CD4-positive, alpha-beta memory T cell (primary cell): ENCODE measurements at places on chromosomes 12 and 14. TPM values are rescaled to one million over a fixed set of nuclear protein-coding genes. Genes with fewer than 3 reads are reported as not detected.

ABCC9 gene
- not detected for total RNA-seq

TPH2 gene
- not detected for total RNA-seq

FITM1 gene
- total RNA-seq: 4.2 TPM

EIF2S3B gene
- 1.3 TPM for total RNA-seq

ETFBKMT gene
- total RNA-seq: 1.5 TPM

PIK3C2G gene
- not detected for total RNA-seq

A2M gene
- 3.0 TPM for total RNA-seq

MANSC4 gene
- total RNA-seq: not detected

OTUB2 gene
- total RNA-seq: 0.42 TPM

- H3K36me3 ChIP-seq: no peaks in the 10 kb centered on the region
- H3K4me3 ChIP-seq: no peak overlapping the region
- H3K27ac ChIP-seq: no peak overlapping the region
- no peak for DNase-seq
Observed at GRCh38 chr12:11795192-11795912, 145.9 kb downstream of the ETV6 start.

DNA sequence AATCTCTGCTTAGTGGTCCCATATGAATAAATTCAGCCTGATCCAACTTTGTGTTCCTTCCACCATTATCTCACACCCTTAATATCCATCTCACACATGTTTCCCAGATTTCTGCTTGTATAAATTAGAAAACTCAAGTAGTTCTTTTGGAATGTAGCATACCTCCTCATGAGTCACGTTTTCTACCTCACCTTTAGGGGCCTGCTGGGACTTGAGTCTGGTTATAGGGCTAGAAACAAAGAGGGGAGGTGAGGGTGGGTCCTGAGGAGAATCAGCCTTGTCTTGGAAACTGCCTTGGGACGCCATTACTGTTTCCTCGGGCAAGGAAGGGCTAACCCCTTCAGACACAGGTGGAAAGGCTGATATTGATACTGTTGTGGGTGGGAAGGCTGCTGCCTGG is 51.1 kb downstream of the EMP1 start:
- no peak overlapping the region for H3K27ac ChIP-seq
- no peak for DNase-seq
- H3K27me3 ChIP-seq: no peaks in the 10 kb centered on the region
- no peak overlapping the region for H3K4me3 ChIP-seq
- no peaks in the 10 kb centered on the region for H3K4me1 ChIP-seq

GRCh38 chr12:53591301-53592206 is 34.6 kb downstream of the ATF7 start:
- H3K27me3 ChIP-seq: no peaks in the 10 kb centered on the region
- no peak overlapping the region for H3K4me3 ChIP-seq
- no peaks in the 10 kb centered on the region for H3K36me3 ChIP-seq
- DNase-seq: no peak
- no peaks in the 10 kb centered on the region for H3K4me1 ChIP-seq

- no peak overlapping the region for H3K27ac ChIP-seq
- no peaks in the 10 kb centered on the region for H3K4me1 ChIP-seq
- H3K27me3 ChIP-seq: no peaks in the 10 kb centered on the region
- no peaks in the 10 kb centered on the region for H3K36me3 ChIP-seq
- H3K4me3 ChIP-seq: no peak overlapping the region
- DNase-seq: no peak
Observed at GRCh38 chr14:46985529-46986380, 334.2 kb upstream of the RPL10L start.

- no peak for DNase-seq
- H3K36me3 ChIP-seq: peaks cover 48% of the 10 kb centered on the region
- H3K27me3 ChIP-seq: no peaks in the 10 kb centered on the region
- no peak overlapping the region for H3K4me3 ChIP-seq
- no peak overlapping the region for H3K27ac ChIP-seq
Observed at GRCh38 chr12:62299617-62300016, 39.4 kb downstream of the USP15 start.

- DNase-seq: no peak
- no peak overlapping the region for H3K4me3 ChIP-seq
- peaks cover 17% of the 10 kb centered on the region for H3K36me3 ChIP-seq
Observed at GRCh38 chr14:34537677-34538009, 1.9 kb downstream of the EAPP start.

- no peak overlapping the region for H3K27ac ChIP-seq
- H3K27me3 ChIP-seq: no peaks in the 10 kb centered on the region
- no peak for DNase-seq
- no peaks in the 10 kb centered on the region for H3K36me3 ChIP-seq
- no peak overlapping the region for H3K4me3 ChIP-seq
Observed at GRCh38 chr12:2904260-2904659, 13.6 kb downstream of the TULP3 start.

- no peak overlapping the region for H3K4me3 ChIP-seq
- no peak overlapping the region for H3K27ac ChIP-seq
- H3K36me3 ChIP-seq: no peaks in the 10 kb centered on the region
- no peak for DNase-seq
Observed at GRCh38 chr12:51434305-51434704, 9.7 kb downstream of the SLC4A8 start.

GRCh38 chr12:45601888-45602287 is 127.6 kb upstream of the ARID2 start:
- no peaks in the 10 kb centered on the region for H3K36me3 ChIP-seq
- H3K27me3 ChIP-seq: no peaks in the 10 kb centered on the region
- no peak overlapping the region for H3K4me3 ChIP-seq
- DNase-seq: no peak
- H3K4me1 ChIP-seq: no peaks in the 10 kb centered on the region
- no peak overlapping the region for H3K27ac ChIP-seq

DNA sequence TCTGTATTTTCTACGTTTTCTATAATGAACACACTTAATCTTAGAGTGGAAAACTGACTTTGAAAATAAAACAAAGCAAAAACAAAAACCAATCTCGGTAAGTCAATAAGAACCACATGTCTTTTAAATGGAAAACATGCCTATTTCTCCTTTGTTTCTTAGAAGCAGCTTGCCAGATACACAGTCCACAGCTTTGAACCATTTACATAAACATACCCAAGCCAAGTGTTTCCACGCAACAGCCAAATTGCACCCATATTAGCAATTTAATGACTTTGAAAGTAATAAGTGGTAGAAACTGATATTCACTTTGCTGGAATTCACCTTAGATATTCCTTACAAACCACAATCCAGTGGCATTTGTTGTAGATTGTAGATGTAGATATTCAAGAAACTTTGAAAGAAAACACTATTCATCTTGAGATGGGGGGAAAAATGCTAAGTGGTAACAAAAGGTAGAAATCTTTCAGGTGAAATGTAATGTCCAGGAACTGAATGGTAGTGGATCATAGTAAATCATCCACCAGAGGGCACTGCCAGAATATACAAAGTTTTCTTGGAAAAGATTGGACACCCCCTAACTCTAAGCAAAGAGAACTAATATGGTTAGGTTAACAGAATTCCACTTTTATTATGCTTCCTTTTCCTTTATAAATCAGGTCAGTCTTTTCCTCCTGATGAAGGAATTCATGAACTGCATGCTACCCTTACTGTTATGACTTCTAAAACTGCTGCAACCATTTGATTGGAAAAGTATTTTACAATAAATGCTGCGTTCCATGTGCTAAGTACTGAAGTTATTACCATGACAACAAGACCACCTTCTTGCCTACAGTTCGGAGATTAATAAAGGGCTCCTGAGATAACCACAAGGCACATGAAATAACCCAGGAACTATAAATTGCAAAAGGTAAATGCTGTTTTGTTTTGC is 69.8 kb downstream of the RERG start:
- no peak overlapping the region for H3K4me3 ChIP-seq
- H3K36me3 ChIP-seq: no peaks in the 10 kb centered on the region
- H3K27ac ChIP-seq: no peak overlapping the region
- peak; percentile 1 for DNase-seq

DNA sequence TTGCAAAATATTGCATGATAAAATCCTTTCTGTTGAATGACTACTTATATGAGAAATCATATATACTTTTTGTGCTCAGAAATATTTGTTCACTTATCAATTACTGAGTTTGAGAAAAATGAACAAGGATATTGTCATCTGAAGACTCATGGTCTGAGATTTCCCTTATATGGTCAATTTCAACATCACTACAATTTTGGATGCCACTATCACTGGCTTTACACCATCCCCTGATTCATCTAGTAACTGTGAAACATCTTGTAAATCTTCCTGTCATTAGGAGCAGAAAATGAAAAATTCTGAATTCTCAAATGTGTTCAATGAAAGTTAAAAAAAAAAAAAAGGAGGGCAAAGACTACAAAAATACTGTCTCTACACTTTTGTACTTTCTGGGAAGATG is 21.8 kb upstream of the GXYLT1 start:
- H3K27me3 ChIP-seq: no peaks in the 10 kb centered on the region
- no peak for DNase-seq
- H3K27ac ChIP-seq: no peak overlapping the region
- H3K4me1 ChIP-seq: no peaks in the 10 kb centered on the region
- no peak overlapping the region for H3K4me3 ChIP-seq

DNA sequence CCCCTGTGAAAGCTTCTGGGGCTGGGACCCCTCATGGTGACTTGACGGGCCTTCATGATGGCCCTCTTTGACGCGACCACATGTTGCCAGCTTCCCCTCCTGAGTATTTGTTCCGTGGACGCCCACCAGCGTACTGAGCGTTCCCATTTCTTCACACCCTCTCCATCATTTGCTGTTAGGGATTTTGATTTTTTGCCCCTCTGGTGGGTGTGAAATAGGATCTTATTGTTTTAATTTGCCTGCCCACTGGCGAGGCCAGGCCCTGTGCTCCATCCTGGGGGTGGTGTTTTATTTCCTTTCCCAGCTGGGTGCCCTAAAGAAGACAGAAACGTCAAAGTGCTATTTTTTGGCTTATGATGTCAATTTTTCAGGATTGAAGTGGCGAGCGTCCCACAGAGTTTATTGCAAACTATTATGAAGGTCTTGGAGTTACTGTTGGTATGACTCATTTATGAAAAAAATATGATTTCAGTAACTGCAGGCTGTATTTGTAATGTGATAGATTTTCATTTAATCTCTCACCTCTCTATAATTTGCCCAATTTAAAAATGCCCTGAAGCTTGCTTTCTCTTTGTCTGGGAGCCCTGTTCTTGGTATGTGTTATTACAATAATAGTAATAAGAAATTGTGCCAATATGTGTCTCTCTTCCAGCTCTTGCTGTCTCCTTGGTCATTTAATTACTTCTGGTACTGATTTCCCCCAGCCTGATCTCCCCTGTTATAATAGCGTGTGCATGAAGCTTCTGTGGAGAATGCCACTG is 99.6 kb downstream of the SLC25A47 start:
- H3K4me1 ChIP-seq: peaks cover 8% of the 10 kb centered on the region
- no peak overlapping the region for H3K27ac ChIP-seq
- no peak for DNase-seq

GRCh38 chr12:64459394-64459891 is 7.5 kb downstream of the TBK1 start:
- no peaks in the 10 kb centered on the region for H3K27me3 ChIP-seq
- DNase-seq: peak; percentile 33
- H3K4me1 ChIP-seq: peaks cover 52% of the 10 kb centered on the region
- peak overlapping the region; percentile 56 for H3K4me3 ChIP-seq

GRCh38 chr14:55285048-55285652 is 13.9 kb downstream of the FBXO34 start:
- no peaks in the 10 kb centered on the region for H3K36me3 ChIP-seq
- H3K27ac ChIP-seq: no peak overlapping the region
- no peaks in the 10 kb centered on the region for H3K27me3 ChIP-seq
- peaks cover 7% of the 10 kb centered on the region for H3K4me1 ChIP-seq
- no peak for DNase-seq

DNA sequence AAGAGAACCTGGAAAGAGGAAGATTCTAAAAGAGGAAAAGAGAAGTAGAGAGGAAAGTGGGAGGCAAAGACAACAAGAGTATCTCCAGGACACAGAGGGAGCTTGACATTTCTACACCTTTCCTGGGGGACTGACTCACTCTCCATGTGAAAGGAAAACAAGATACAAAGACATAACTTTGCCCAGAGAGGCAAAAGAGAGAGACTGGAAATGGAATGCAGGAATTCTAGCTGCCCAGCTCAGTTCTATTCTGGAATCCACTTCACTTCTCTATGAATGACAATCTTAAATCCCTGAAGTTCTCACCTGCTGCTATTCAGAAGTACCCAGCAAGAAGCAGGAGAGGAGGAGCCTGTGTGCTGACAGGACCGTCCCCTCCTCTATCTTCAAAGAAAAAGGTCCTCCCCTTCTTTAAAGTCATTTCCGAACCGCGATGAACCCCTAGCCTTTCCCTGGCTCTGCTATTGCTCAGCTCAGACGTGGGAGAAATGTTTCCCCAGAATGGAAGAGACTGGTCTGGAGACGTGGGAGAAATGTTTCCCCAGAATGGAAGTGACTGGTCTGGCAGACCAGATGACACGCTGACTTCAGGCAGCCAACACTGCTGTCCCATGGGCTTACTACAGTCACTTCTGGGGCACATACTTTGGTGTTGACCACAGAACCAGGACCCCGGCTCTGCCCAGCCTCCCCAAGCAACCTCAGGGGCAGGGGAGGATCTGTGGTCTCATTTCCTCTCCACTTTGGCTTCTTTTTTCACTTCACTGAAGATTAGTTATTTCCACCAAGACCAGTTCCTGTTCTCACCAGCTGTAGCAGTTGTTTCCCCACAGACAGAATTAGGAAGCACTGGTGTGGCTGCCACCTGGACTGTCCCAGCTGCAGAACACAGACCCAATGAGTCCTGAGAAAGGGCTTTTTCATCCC is 8.3 kb downstream of the FMNL3 start:
- H3K27ac ChIP-seq: peak overlapping the region; percentile 42
- no peaks in the 10 kb centered on the region for H3K27me3 ChIP-seq
- H3K4me3 ChIP-seq: no peak overlapping the region
- H3K36me3 ChIP-seq: no peaks in the 10 kb centered on the region

GRCh38 chr12:124741211-124741610 is 122.5 kb downstream of the SCARB1 start:
- H3K27ac ChIP-seq: no peak overlapping the region
- no peaks in the 10 kb centered on the region for H3K27me3 ChIP-seq
- H3K4me3 ChIP-seq: no peak overlapping the region
- DNase-seq: no peak

DNA sequence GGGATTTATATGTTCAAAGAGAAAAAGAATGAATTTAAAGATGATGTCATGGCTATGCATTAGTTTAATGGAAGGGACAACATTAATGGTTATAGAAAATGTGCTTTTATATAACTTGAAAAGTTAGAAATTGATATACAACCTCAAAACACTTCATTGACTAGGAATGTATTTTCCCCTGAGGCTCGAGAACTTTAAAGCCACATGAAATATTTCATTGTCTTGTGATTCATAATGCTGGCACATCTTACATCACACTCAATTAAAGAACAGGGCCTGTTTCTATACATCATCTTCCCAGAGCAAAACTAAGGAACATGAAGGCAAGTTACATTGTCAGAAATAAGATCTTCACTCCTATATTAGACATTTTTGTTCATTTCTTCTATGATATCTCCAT is 35.2 kb upstream of the PAWR start:
- no peak overlapping the region for H3K4me3 ChIP-seq
- no peaks in the 10 kb centered on the region for H3K36me3 ChIP-seq
- no peak for DNase-seq
- no peaks in the 10 kb centered on the region for H3K4me1 ChIP-seq
- H3K27me3 ChIP-seq: no peaks in the 10 kb centered on the region

- peaks cover 1% of the 10 kb centered on the region for H3K4me1 ChIP-seq
- H3K36me3 ChIP-seq: no peaks in the 10 kb centered on the region
- H3K4me3 ChIP-seq: no peak overlapping the region
- DNase-seq: no peak
Observed at GRCh38 chr14:61264651-61265050, 16.5 kb downstream of the TMEM30B start.

GRCh38 chr12:46790066-46790465 is 35.7 kb downstream of the SLC38A4 start:
- no peak for DNase-seq
- H3K4me1 ChIP-seq: no peaks in the 10 kb centered on the region
- no peaks in the 10 kb centered on the region for H3K36me3 ChIP-seq
- no peak overlapping the region for H3K4me3 ChIP-seq
- no peak overlapping the region for H3K27ac ChIP-seq
